HL-60 (cell line): ENCODE measurements at places on chromosomes 16 and 17.

- DNase-seq: no peak
These were observed 200.3 kb downstream of the MSI2 start for GRCh38 chr17:57456622-57457021.

GRCh38 chr16:69406780-69407331 is 17.6 kb upstream of the CYB5B start:
- DNase-seq: no peak

DNA sequence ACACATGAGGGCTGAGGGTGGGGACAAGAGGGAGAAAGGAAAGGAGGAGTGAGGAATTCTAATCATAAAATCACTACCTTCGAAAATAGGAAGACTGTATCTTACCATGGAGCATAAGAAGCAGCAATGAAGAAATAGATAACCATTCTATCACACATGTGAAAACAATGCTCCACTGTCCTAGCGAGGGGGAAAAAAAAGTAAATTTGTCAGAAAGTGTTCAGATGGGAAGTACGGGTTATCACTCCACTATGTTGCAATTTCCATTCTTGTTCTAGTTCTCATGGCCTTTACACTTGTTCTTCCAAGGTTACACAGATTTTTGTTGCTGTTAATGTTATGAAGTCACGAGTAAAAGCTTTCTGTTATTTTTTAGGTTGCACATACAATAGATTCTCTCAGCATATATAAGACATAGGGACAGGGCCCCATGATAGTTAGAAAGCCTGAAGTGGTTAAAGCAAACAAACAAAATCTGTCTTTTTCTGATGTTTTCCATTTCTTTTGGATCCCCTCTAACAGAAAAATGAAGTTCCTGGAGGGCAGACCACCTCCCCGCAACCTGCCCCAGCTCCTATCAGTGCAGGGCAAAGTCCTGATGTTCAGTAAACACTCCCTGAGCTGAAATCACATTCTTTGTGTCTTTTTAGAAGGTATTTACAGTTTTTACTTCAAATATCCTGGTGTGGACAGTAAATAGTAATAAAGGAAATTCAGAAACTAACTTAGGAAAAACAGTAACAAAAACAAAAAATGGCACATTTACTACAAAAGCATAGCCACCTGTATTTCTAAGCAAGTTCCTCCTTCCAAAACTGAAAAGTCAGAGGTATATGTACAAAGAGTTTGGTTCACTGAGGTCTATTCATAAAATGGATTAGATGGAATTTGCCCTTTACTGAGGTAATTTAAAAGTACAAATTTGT is 13.7 kb downstream of the MMD start:
- DNase-seq: no peak

- no peak for DNase-seq
These were observed 354.3 kb downstream of the CPPED1 start for GRCh38 chr16:12449374-12449773.

- DNase-seq: no peak
These were observed 16.5 kb upstream of the SLC35G3 start for GRCh38 chr17:35210741-35211140.

DNA sequence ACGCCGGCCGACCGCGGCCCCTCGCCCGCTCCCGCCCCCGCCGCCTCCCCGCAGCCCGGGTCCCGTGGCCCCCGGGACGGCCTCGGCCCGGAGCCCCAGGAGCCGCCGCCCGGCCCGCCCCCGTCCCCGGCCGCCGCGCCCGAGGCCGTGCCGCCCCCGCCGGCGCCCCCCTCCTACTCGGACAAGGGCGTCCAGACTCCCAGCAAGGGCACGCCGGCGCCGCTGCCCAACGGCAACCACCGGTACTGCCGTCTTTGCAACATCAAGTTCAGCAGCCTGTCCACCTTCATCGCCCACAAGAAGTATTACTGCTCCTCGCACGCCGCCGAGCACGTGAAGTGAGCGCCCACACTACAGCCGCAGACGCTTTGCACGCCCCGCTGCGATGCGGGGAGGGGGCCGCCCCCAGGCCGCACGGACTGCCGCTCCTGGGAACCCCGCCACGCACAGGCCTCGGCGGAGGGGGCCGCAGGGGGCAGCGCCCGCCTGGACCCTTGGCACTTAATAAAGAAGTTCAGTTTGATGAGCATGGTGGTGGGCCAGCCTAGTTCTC is 35.5 kb upstream of the ZC3H18 start:
- no peak for DNase-seq

- DNase-seq: no peak
These were observed 34.2 kb upstream of the ATP2A3 start for GRCh38 chr17:3998436-3998835.

- DNase-seq: no peak
These were observed 408.7 kb downstream of the SLC39A11 start for GRCh38 chr17:72683506-72684404.

GRCh38 chr17:67178555-67178954 is 66.4 kb downstream of the HELZ start:
- no peak for DNase-seq

DNA sequence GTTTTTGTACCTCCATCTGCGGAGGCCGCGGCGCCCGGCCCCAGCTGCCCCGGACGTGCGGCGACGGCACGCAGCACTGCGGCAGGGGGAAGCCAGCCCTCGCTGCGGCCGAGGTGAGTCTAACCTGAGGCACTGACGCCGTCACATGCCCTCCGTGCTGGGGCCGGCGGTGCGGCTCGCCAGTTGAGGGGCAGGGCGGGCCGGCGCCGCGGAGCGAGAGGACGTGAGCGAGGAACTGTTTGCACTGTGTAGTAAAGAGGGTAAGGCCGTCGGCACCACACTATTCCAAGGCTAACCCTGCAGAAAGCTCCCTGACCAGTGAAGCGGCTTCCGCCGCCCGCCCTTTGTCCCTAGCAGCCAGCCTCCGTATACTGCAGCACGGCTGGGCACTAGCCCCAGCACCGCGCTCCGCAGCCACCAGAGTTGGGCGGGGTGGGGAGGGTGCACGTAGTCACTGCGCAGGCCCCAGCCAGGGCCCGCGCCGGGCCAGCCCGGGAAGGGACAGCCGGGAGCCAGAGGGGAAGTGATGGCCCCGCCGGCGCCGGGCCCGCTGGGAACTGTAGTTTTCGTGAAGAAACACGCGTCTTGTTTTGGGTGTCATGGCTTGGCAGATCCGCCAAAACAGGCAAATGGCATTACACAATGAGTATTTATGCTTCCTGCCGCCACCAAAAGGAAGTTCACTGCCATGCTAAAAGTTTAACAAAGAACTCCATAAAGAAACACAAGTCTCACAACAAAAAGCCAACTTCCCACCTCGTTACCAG is 580 bp upstream of the KANSL1 start:
- peak; percentile 98 for DNase-seq

DNA sequence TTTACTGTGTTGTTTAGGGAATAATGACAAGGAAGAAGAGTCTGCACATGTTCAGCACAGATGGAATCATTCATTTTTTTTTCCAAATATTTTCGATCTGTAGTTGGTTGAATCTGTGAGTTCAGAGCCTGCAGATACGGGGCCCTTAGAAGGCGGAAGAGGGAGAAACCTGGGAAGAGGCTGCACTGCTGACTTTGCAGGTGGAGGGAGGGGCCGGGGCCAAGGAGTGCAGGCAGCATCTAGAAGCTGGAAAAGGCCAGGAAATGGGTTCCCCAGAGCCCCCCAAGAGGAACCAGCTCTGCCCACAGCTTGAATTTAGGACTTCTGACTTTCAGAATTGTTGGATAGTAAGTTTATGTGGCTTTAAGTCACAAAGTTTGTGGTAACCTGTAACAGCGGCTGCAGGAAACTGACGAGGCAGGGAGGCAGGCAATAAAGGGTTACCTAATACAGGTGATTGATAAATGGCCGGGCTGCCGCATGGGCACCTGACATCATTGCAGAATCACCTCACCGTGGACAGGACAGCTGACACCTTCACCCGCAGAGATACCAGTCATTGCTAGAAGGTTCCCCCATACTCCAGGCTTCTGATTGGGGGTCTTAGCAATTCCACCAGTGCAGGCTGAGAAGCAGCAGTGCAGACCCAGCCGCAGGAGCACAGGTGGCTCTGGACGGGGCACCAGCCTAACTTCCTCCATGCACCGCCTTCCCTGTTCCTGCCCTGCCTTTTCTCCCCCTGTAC is 181.3 kb downstream of the IRF8 start:
- DNase-seq: no peak

DNA sequence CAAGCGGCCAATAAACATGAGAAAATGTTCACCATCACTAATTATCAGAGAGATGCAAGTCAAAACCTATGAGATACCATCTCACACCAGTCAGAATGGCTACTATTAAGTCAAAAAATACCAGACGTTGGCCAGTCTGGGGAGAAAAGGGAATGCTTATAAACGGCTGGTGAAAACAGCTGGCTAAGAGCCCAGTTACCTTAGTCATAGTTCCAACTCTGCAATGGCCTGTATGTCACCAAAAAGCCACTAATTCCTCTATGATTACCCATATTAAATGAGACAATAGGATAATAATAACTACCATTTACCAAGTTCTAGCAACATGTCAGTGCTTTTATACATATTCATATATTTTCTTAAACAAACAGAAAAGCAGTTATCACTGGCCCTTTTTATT is 42.9 kb upstream of the CDRT4 start:
- DNase-seq: no peak

DNA sequence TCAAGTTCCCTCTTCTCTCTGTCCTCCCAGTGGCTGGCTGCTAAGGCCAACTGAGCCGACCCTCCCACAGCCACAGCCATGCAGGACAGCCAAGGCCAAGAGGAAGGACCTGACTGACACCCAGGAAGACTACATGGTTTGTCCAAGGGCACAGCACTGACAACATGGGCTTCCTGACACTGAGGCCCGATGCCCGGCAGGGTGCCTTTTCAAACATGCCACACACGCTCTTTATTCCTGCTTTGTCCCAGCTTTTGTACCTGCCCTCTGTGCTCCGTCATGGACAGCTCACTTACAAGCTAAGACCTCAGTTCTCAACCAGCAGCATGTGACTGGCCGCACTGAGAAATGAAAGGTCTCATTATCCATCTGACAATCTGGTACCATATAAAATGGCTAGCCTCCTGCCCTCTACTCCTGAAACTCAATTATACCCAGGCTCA is 45.8 kb downstream of the TEX2 start:
- DNase-seq: no peak

GRCh38 chr17:19753051-19753509 is 5.0 kb upstream of the ALDH3A1 start:
- DNase-seq: peak; percentile 57

- no peak for DNase-seq
These were observed 176.6 kb upstream of the SDK2 start for GRCh38 chr17:73820686-73821448.

DNA sequence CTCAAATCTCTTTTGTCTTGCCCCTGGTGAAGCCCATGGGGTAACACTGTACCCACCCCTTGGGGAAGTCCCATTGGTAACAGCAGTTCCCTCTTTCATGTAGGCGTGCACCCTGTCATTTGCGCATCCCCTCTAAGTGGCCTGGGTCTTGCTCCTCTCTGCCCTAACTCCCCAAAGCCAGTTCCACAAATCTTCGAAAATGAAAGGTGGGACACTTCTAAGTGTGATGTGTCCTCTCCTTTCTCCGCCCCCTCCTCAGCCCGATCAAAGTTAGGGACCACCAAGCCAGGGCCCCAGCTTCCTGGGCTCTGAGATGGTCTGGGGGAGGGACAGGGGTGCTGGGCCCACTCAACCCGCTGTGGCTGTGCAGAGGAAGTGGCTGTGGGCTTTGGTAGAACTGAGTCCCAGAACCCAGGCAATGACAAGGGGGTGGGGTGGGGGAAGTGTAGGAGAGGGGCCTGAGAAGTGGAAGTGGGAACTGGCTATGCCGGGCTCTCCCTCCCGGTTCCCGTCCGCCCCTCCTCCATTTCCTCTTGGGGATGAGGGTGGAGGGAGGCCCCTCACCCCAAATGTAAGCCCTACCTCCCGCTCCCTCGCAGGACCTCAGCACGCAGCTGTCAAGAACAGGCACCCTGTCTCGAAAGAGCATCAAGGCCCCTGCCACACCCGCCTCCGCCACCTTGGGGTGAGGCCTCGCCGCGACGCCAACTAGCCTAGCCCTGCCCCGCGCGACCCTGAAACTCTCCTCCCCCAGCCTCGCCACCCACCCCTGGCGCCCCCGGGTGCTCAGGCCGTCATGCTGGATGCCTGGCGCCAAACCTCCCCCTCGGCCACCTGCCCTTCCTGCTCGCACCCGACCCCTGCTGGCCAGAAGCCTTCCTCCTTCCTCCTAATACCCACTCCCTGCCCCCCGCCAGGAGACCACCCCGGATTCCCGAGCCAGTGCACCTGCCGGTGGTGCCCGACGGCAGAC is 8.7 kb downstream of the ABI3 start:
- peak; percentile 88 for DNase-seq

- peak; percentile 71 for DNase-seq
These were observed 1.2 kb upstream of the TLCD3B start for GRCh38 chr16:30032083-30032819.

GRCh38 chr17:73546114-73546513 is 98.1 kb downstream of the SDK2 start:
- no peak for DNase-seq
